EH (cell line): ENCODE measurements at places on chromosomes 1 and 21.
A peak's percentile ranks its signal among the peaks of the same experiment; 100 is the strongest.

GRCh38 chr21:24941316-24942185 is 665.7 kb downstream of the MRPL39 start:
- DNase-seq: no peak

DNA sequence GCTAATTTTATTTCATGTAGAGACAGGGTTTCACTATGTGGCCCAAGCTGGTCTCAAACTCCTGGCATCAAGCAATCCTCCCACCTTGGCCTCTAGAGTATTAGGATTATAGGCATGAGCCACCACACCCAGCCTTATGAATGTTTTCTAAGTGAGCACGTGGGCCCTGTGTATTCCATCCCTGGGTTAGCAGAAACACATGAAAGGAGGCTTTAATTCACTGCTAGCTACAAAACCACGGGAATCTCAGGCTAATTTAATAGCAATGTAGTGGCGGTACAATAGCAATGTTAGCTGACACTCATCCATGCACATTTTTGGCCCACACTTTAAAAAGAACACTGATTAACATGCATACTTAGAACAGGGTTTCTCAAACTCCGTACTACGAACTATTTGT is 32.0 kb downstream of the VTCN1 start:
- DNase-seq: peak; percentile 5

- peak; percentile 8 for DNase-seq
These were observed 478.1 kb upstream of the NR5A2 start for GRCh38 chr1:199549421-199549820.

GRCh38 chr1:9101510-9102146 is 27.3 kb downstream of the GPR157 start:
- peak; percentile 74 for DNase-seq

GRCh38 chr1:234724516-234725176 is 114.7 kb upstream of the IRF2BP2 start:
- DNase-seq: no peak

DNA sequence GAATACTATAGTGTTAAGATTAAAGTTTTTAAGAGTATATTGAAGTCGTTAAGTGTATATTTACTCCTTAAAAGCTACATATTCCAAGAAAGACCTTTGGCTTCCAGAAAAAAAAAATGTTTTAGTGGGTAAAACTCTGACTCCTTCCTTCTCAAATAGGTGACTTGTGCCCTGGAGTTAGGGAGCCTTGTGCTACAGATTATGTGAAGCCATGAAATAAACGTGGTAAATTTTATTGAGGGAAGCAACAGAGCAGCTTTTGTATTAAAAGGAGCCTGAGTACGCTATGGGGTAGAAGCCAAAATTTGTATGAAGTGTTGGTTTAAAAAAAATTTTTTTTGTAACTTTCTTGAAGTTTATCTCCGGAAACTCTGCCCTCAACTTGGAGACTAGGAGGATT is 994 bp downstream of the RO60 start:
- peak; percentile 6 for DNase-seq

DNA sequence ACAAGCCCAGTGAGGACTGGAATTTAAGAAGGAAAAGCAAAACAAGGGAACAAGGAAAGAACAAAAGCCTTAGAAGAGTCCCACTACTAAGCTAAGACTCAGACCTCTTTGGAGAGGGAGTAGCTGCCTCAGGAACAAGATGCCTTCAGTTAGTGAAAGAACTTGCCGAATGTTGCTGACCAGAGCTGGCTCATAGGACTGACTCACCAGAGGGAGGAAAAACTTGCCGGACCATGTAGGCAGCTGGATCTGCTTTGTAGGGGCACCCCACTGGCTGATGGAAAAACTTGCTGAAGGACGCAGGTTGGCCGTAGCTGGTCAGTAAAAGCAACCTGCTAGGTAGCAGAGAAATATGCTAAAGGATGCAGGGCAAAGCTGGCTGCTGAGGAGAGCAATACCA is 15.3 kb upstream of the ZSWIM5 start:
- DNase-seq: peak; percentile 12

GRCh38 chr1:201561601-201562000 is 22.7 kb downstream of the NAV1 start:
- DNase-seq: peak; percentile 80

GRCh38 chr1:114118351-114118990 is 35.2 kb downstream of the SYT6 start:
- no peak for DNase-seq

GRCh38 chr1:236066828-236067386 is 2.0 kb upstream of the NID1 start:
- DNase-seq: peak; percentile 18

- no peak for DNase-seq
These were observed 40.9 kb upstream of the BCL9 start for GRCh38 chr1:147500309-147500839.

GRCh38 chr1:111734856-111735255 is 4.3 kb downstream of the INKA2 start:
- no peak for DNase-seq

DNA sequence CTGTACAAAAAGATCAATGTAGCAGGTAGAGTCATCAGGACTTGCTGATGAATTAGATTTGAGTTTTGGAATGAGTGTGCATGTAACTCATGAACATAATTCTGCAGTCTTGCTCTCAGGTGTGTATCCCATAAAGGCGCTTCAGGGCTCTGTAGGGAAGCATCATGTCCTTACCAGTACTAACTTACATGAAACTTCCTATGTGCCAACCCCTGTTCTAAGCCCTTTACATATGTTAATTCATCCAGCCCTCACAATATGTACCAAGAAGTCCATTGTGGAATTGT is 2.1 kb upstream of the FCRLB start:
- no peak for DNase-seq

DNA sequence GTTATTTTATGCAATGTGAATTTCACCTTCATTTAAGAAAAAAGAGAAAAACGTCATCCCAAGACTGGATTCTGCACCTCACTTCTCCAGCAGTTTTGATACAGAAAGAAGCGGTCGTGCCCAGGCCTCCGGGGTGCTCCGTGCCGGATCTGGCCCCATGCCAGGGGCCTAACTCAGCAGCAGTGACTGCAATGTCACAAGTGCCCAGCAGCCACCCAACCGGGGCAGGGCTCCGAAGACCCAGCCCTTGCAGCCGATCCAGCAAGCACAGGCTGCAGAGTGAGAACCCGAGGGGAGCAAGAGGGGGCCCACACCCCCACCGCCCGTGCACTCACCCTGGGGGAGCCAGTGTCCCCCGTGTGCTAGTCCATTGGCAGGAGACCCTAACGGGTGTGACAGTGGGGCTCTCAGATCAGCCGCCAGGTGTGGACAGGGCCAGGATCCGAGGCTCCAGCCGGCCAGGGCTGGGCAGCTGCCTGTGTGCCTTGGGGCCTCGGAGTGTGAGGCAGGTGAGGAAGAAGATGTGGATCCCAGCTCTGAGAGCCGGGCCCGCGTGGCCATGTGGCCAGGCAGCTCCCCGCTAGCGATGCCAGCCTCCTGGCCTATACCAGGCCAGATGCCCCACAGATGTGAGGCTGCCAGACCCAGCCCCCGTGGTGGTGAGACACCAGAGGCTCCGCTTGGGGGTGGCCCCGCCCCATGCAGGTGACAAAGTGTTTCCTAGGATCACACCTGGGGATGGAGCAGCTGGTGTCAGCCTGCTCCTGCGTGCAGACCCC is 60.6 kb downstream of the MEGF6 start:
- DNase-seq: no peak

GRCh38 chr1:38201431-38201830 is 154.8 kb upstream of the POU3F1 start:
- DNase-seq: no peak

DNA sequence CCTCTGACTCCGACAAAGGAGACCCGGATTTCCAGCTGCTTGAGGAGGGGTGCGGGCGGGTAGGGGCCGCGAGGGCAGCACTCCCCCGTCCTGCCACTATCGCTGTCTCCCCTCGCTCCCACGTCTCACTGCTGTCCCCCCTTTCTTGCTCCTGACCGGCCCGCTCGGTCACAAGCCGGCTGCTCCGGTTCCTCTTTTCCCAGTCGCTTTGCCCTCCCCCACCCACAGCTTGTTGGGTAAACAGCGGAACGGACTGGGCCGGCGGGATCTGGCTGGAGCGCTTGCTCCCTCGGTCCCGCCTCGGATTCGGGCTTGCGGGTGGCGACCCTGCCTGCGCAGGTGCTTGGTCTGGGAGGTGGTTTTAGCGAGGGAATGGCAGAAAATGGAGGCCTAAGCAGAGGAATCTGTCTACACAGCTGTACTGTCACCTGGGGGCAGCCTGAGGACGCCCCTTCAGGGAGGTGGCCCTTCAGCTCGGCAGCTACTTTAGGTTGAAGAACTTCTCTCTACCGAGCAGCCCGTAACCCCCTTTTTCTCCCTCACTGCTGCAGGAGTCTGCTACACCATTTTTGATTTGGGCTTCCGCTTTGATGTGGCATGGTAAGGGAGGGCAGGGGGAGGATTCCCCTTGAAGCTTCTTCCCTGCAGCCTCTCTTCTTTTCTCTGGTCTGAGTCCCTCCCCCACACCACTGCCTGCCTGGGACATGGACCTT is 645 bp downstream of the ATP6V0B start:
- DNase-seq: peak; percentile 37

DNA sequence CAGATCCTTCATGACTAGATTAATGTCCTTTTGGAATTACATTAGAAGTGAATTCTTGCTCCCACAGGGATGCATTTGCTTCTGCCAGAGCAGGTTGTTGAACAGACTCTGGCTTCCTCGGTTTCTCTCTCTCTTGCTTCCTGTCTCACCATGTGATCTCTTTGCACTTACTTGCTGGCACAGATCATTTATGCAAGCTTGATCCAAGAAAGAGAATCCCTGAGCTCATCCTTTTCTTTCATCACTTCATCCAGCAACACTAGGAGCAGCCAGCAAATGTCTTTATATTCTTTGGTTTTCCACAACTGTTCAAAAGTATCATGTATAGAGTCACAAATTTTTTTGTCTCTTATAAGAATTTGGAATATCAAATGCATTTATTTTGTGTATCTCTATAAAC is 313.5 kb downstream of the ZNF326 start:
- no peak for DNase-seq

- no peak for DNase-seq
These were observed 102.0 kb upstream of the USP25 start for GRCh38 chr21:15627823-15628222.

- DNase-seq: no peak
These were observed 518.8 kb downstream of the ADGRL2 start for GRCh38 chr1:82319546-82319945.

- DNase-seq: peak; percentile 44
These were observed 3.8 kb downstream of the PHGDH start for GRCh38 chr1:119715542-119715941.

- peak; percentile 84 for DNase-seq
These were observed 2.7 kb downstream of the RGL1 start for GRCh38 chr1:183807549-183808168.

GRCh38 chr1:229461032-229461668 is 27.3 kb upstream of the ACTA1 start:
- no peak for DNase-seq

GRCh38 chr1:56617141-56617540 is 28.0 kb upstream of the PRKAA2 start:
- no peak for DNase-seq

DNA sequence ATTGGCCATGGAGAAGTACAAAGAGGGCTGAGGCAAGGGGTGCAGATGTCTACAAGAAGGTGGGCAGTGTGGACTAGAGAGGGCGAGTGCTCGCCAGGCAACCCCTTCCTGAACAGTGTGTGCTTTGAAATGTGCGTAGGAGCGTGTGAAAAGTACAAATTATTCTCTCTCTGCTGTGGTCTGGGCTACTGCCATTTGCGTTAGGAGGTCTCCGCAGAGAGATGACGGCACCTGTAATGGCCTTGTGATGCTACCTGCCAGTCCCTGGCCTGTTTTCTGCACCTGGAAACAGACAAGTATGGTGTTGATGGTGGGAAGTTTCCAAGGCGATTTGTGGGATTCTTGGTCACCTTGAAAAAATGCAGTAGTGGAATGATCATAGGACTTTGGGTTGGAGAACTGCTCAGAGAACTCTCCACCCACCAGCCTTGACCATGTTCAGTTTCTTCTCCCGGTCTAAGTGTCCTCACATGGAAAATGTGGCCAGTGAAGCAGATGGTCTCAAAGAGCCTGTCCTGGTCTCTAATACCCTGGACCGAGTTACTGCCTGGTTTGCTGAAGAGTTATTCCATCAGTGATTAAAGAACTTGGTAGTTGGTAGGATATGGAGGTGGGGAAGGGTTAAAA is 74.5 kb downstream of the MRPS6 start:
- peak; percentile 18 for DNase-seq

DNA sequence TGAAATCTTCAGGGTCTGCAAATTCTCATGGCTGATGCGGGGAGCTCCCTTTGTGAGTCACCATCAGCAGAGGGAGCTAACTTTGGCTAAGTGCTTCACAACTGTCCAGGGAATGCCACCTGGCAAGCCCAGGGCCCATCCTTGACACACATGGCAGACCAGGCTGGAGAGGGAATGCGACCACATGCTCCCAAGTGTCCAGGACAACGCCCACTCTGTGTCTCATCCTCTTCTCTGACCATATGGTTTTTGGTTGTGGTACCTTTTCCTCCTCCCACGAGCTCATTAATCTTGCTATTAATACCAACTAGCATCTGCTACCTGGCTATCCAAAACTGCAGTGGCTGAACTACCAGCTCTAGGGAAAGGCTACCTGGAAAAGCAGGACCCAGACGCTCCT is 37.1 kb upstream of the CLSTN1 start:
- DNase-seq: no peak

DNA sequence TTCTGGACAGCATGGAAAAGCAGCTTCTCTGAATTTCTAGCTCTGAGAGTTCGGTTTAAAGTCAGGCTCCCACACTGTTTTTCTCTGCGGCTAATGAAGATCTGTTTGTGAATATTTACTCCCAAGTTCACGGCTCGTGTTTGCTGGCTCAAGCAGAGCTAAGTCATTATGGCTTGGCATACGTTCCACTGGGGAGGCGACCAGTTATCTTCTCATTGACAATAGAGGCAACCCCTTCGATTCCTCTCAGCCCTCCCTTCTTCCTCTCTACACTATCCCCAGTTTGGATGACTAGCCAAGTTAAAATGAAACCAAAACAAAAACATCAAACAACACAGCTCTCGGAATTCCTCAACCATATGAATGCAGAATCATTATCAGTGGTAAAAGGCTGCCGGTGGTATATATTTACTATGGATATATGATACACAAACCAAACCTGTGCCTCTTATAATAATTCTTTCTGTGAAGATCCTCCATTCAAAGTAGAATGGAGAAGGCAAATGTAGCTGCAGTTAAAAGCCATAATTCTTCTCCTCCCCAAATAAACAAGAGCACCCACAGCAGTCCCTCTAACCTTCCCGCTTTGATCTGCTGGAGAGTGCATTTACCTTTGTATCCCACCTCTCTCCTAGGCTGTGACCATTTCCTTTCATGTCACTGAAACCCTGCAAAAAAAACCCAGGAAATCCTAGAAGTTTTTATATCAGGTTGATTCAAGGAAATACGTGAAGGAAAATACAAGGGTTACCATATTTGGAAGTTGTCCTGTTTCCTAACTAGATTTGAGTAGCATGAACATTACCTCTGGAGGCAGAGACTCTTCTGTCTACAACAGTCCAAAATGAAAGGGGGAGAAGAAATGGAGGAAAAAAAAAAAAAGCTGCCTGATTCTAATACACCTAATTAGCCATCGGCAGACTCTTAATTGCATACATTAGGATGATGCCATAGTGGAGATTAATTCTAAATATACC is 108.3 kb upstream of the USH2A start:
- DNase-seq: peak; percentile 42

DNA sequence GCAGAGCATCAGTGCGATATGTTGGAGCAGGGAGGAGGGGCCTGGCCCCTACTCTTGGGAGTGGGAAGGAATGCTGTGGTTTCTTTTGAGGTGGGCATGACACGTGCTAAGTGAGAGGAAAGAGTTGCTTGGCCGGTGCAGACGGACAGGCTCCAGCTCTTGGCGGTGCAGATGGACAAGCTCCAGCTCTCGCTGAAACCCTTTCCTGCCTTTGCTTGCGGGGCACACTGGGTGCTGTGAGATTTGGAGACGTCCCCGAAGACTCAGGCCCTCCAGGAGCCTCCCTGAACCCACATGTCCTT is 15.9 kb downstream of the PDXK start:
- DNase-seq: peak; percentile 41
